ENCODE measurements at places on chromosomes 6 and 20.

- DNase-seq = no peak
Observed at GRCh38 chr6:54907355-54907754, 60.8 kb downstream of the FAM83B start.

DNA sequence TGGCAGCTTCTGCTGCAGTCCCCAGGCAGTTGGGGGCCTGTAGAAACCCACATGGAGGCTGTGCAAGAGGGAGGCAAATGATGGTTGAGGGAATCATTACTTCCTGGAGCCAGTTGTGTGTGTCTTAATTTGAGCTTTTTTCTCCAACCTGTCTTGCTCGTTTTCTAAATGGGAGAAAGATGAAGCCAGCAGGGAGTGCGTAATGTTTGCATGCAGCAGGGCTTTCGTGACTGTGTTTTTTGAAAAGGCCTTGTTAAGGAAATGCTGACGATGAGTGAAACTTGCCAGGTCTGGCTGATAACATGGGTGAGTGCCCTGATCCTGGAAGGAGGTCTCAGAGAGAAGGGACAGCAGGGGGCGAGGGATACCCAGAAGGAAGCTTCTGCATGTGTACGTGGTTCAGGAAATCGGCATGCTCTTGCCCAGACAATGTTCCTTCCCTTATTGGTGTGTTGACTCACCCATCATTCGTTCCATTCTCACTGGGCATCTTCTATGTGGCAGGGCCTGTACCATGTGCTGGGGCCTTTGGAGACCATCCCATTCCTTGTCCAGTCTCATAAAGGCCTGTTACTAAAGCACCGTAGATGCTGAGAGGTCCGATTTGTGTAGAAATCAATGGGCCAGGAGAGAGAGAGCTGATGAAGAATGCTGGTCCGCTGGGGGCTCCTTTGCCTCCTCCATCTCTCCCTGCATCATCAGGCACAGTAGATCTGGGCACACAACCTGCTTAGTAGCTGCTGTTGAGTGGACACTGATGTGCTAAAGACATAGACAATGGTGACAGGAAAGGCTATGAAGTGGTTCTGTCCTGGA, 27.4 kb downstream of the GLP1R start:
- DNase-seq = no peak

- no peak for DNase-seq
Observed at GRCh38 chr20:49665796-49666195, 47.9 kb downstream of the B4GALT5 start.

DNA sequence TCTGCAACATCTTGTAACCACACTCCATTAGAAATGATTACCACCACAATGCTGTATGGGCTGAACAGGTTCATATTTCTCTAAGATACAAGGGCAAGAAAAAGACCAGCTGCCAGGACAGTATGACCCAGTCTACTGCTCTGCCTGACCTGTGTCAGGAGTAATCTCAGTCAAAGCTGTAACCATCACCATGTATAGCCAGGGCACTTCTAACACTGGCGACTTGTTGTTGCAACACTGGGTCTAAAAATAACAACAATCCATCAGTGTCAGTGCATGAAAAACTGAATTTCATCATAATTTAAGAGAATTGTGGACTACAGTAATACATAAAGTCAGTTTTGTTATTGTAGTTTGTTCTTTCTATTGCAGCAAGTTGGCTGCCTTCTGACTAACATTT, 738.6 kb upstream of the ADGRB3 start:
- no peak for DNase-seq

GRCh38 chr20:48455651-48456365, 372.0 kb downstream of the PREX1 start:
- no peak for DNase-seq

DNA sequence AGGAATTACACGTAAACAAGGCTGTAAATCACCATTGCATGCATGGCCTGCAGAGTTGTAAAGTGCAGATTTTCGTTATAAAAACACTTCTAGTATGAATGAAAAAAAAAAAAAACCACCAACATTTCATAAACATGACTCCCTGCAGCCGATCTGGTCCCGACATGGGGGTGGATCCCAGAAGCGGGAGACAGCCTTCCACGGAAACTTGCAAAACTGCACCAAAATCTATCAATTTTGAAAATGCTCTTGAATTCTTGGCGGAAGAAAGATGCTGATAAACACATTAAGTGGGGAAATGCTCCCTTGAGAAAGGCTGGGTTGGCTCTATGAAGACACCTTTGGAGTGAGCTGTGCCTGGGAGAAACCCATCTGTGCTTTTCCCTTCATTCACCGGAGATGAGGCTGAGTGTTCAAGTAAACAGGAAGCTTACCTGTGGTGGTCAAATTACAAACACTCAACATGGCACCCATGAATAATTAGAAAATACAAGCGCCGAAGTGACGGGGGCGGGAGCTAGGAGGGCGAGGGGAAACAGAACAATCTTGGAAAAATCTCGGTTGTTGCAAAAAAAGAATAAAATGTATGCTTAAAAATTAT, 845 bp upstream of the ANKRD60 start:
- no peak for DNase-seq
